ENCODE measurements at places on chromosomes 11 and 22.
A peak's percentile ranks its signal among the peaks of the same experiment; 100 is the strongest.

DNA sequence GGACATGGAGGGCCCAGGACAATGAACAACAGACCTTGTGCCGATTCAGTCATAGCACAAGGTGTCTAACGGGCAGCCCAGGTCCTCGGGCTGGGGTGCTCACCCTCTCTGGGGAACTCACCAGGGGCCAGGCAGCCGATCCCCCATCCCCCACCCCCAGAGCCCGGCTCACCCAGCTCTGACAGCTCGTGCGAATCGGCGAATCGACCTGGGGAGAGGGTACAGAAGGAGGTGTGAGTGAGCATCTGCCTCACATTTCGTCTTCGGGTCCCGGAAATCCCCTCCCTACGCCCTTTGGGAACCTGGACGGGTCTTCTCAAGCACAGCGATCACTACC is 423 bp downstream of the PEX16 start:
- no peak for DNase-seq

DNA sequence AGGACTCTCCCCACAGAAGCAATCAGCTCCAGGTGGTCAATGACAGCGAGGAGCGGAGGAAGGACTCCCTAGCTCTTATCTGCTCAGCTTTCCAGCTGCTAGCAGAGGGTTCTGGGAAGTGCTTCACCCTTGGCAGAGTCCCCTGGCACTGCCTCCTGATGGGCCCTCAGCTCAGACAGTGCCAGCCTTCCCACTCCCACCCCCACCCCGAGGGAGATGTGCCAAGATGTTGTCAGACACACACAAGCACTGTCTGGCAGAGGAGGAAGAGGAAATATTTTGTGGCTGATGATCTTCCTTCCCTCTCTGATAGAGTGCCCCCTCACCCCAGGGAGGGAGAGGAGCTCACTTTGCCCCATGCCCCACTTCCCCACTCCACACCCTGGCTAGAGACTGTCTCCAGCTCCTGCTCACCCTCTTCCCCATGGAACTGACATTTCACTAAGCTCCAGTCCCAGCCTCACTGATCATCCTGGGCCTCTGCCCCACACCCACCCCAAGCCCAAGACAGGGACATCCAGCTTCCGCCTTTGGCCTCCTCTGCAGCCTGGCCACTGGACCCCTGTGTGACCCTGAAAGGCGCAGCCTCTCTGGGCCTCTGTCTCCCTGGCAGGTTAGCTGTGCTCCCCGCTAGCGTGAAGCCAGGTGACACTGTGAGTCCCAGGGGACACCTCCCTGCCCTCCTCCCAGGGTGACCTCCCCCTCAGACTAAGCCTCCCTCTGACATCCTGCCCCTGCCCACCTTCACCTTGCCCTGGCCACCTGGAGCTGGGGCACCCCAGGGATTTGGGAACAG is 44.5 kb downstream of the SLCO2B1 start:
- no peak for DNase-seq

GRCh38 chr22:23144932-23145877 is at the start of gene RAB36:
Gene RAB36, plus strand, starts transcription at chr22:23145477. Its CDS starts 1,140 bp downstream, at chr22:23146617.
- peak; percentile 65 for DNase-seq

GRCh38 chr11:46899501-46900025 is 18.8 kb downstream of the LRP4 start:
- DNase-seq = no peak

DNA sequence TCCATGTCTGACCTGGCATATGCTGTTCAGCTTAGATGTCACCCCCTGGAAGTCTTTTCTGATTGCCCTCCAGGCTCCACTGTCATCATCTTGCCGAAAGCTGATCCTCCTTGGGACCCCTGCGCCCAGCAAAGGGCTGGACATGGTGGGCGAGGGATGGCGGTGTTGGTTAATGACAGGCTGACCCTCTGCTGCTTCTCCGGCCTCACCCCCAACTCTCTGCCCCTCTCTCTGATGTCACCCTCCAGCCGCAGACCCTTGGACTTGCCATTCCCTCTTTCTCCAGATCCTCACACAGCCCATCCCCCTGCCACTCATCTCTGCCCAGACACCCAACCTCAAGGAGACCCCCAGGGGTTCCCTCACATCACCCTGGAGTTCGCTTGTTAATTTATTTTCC is 2.3 kb downstream of the EHBP1L1 start:
- DNase-seq = no peak

DNA sequence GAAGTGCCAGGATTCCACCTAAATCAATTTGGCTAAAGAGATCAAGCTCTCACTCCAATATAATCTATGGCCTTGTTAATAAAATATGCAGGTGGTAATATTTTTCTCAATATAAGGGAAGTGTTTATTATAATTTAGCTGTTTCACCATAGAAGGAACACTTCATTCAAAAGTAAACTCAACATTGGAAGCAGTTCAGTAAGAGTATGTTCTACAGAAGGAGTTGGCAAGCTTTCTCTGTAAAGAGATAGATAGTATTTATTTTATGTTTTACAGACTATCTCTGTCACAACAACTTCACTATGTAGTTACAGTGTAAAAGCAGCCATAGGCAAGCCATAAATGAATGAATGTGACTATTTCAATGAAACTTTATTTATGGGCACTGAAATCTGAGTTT is 313.6 kb upstream of the ANO3 start:
- no peak for DNase-seq

DNA sequence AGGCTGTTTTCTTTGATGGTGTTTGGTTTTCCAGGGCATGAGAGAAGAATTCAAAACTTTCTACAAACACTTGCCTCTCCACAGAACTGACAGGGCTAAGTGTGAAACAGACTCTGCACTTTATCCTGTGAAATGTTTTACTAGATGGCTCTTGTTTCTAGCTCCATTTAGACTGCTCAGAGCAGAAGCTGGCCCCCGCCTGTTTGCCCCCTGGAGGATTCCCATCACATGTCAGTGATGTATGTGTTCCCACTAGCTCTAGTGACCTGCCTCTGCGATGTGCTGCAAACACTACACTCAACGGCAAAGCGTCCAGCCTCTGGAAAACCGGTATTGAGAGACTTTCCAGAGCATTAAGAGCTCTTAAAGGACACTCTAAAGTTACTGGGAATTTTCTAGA is 41.4 kb upstream of the PCF11 start:
- DNase-seq = no peak

DNA sequence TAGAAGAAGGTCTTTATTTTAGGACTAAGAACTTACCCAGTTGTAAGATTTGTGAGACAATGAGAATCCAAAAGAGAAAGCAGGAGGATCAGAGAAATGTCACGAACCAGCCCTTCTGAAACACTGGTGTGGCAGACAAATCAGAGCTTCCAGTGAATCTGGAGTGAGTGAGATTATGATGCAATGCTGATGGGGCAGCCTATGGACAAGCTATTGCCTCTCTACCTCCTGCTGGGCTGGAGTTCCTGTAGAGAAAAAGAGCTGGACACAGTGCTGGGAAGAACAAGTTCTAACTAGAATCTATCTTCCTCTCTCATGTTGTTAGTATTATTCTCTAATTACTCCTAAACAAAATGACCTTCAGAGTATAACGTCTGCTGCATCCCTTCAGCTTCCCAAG is 12.0 kb upstream of the ANO3 start:
- no peak for DNase-seq

DNA sequence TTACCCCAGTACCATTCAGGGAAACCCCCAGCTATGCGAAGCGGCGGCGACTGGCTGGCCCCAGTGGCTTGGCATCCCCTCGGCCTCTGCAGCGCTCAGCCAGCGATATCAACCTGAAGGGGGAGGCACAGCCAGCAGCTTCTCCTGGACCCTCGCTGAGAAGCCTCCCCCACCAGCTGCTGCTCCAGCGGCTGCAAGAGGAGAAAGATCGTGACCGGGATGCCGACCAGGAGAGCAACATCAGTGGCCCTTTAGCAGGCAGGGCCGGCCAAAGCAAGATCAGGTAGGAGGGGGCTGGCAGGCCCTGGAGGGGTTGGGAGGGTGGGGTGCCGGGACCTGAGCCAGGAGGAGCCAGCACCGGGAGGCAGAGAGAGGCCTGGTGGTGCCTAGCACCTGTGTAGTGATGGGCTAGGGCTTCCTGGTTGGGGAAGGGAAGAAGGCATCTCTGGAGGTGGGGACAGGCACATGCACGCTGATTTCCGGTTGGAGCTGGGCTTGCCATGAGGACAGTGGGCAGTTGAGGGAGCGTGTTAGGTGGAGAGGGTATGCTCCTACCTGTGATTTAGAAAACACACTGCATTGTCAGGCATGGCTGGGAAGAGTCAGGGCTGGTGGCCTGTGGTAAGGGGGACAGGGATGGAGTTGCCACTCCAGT is 22.3 kb downstream of the SHANK3 start:
- DNase-seq = no peak

DNA sequence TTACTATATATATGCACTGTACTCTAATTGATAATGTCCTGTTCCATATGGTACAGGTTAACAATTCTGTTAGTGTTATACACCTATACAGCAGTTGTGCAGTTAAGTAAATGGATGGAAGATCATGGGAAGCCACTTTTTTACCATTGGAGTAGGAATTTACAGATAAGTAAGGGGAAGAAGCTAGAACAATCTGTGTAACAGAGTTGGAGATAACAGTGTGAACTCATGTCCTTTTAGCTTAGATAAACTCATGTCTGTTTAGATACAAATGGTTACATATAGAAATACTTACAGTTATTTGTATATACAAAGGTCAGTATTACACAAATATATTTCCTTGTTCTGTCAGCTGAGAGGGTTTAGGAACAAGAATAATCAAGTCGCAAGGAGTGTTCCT is 6.8 kb upstream of the DEUP1 start:
- no peak for DNase-seq

GRCh38 chr11:74950374-74950969 is 1.4 kb downstream of the SPCS2 start:
- DNase-seq = no peak

DNA sequence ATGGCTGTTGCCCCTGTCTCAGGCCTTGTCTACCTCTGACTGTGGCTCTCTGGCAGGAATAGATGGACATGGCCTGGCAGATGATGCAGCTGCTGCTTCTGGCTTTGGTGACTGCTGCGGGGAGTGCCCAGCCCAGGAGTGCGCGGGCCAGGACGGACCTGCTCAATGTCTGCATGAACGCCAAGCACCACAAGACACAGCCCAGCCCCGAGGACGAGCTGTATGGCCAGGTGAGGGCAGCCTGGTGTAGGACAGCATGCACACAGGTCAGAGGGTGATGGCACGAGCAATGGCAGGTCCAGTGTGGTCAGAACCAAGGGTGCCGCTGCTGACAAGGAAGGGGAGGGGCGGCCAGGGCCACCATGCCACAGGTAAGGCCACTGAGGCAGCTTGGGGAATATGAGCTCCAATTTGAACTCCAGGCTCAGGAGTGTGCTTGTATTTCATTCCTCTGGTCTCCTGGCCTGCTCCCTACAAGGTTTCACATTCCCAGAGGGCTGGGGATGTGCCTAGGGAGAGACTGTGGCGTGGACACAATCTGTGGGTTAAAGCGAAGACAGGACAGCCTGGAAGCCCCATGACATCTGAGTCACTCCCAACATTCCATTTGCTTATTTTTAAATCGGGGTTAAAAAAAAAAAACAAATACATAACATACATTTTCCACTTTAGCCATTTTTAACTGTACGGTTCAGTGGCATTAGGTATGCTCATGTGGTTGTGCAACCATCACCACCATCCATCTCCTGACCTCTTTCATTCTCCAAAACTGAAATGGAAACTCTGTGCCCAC is 562 bp downstream of the FOLR3 start:
- no peak for DNase-seq

DNA sequence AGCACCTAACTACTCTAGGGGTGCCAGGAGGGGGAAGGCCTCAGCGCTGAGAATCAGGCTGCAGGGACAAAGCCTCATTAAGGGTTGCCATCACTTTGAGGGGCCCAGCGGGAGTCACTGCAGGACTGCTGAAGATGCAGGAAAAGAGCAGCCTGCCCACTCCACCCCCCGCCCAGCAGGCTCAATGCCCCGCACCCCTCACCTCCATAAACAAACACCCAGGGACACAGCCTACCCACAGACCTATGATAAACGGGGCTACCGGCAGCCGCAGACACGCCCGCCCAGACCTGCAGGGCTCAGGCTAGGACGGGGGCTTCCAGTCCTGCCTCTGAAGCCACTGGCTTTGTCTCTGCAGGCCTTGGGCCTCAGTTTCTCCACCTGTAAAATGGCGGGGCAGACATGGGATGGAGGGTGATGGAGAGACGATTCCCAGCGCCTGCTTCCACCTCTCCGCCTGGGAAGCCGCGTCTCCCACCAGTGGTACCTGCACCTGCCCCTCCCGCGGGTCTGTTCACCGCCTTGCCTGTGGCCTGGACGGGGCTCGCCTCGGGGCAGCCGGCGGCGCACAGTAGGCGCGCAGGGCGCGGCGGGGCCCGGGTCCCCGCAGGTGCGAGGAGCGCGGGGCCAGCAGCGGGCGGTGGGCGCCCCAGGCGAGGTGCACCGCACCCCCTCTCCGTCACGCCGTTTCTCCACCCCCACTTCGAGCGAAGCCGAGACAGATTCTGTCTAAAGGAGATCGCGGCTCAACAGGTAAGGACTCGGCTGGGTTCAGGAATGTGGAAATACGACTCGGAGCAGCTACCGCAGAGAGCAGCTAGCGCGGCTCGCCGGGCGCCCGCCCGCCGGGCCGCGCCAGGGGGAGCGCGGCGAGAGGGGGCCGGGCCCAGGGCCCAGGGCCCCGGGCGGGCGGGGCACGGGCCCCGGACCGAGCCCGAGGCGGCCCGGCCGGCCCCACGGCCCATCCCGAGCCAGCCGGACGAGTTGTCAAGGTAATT is 1.5 kb downstream of the WNT7B start:
- no peak for DNase-seq

DNA sequence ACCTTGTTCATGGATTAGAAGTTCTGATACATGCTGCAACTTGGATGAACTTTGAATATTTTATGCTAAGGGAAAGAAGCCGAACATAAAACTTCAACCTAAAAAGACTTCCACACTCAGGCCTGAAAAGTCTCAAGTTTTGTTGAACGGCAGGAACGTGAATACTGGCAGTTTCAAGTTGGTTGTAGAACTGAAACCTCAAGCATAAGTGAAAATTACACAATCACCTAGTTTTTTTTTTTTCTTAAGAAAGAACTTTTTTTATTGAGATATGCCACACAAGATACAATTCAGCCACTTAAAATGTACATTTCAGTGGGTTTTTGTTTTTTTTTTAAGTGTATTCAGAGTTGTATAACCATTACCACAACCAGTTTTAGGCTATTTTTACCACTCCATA is 50.8 kb upstream of the ADORA2A start:
- no peak for DNase-seq
